Activated naive CD4-positive, alpha-beta T cell (primary cell): ENCODE measurements at places on chromosomes 6 and 20.
A peak's percentile ranks its signal among the peaks of the same experiment; 100 is the strongest.

- no peak for DNase-seq
Measured at GRCh38 chr6:163017801-163018200, 290.0 kb downstream of the PACRG start.

DNA sequence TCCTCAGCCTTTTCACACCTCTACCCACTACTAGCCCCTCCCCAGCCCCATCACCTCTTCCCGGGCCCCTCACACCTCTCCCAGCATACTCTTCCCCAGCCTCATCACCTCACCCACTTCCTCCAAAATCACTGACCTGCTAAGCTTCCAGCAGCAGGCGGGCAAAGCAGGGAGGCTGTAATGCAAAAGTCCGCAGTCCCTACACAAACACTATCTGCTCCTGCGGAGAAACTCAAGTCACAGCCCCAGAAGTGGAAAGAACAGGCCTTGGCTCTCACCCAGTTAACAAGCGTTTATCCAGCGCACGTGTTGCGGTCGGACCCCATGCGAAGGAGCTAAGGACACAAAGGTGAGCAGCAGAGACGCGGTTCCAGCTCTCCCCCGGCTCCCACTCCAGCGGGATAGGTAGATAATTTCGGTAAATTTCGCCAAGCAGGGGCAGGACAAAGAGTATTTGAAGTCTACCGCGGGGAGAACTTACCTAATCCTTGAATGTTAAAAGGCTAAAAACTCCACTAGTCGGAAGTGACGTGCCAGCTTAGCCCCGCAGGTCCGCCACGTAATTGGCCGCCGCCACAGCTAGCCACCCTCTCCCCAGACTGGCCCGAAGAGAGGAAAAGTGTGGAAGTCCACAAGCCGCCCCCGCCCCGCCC, 728 bp upstream of the TRIM39 start:
- DNase-seq = peak; percentile 56

DNA sequence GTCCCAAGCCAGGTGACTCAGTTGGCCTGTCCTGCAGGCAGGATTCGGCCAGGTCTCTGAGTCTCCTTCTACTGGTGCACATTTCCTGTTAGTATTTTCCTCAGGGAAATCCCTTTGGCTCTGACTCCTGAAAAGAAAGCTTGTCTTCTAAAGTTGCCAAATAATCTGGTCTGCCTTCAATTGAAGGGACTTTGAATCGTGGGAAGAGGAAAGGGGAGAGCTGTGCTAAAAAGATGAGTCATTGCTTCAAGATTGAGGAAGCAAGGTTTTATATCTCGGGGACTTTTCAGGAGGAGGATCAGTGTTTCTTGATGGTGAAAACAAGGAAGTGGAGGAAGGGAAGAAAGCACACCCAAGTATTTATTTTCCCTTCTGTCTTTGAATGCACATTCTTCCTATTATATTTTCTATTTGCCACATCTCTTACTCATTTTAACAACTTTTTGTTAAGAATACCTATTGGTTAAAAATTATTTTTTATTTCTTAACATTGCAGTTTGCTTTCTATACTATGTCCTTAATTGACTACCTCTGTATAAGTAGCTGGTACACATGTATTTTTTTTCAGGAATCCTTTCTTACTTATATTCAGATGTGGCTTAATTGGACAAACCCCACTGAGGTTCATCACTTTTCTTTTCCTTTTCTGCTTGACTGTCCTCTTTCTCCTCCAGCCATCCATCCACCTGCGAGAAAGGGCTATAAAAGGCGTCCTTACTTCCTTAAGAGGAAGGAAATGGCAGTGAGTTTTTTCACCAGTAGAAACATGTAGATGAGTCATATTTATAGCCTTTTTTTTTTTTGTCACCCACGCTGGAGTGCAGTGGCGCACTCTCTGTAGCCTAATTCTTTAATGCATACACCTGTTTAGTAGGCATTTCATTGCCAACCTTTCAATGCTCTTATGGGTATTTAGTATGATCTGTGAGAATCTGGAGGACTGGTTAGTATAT, 15.0 kb upstream of the IFNGR1 start:
- no peak for DNase-seq

- no peak for DNase-seq
Measured at GRCh38 chr6:31272836-31273626, 1.1 kb upstream of the HLA-C start.

DNA sequence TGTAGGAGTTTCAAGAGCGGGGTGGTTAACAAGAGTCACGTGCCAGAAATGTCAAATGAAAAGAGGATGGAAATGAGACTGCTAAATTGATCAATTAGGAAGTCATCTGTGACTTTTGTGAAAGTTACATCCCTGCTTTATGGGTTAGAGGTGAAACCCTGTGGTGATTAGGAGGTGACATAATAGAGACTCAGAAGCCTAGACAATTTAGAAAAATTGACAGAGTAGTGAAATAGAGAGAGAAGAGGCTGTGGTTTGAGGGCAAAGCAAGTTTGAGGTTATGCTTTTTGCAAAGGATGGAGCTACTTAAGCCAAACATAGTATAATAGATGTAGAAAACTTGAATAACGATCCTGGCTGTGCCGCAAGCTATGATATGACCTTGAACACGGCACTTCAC, 71.8 kb downstream of the IMPG1 start:
- no peak for DNase-seq

DNA sequence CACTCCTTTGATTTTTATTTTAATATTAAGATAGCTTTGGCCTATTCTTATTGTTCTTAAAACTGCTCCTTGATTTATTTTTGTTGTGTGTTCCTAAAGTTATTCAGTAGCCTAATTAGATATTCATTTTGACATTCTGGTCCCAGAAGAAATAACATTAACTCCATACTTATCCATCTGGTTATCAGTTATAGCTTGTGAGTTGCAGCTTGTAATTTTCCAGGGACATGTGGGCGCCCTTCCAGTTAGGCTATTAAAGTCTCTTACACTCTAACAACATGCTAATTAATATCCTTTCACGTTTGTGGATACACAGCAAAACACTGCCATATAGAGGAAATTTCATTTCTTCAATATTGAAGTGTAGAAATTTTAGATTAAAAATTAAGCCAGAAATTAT, 987.5 kb downstream of the HACE1 start:
- DNase-seq = no peak

GRCh38 chr6:145531032-145531431, 204.3 kb downstream of the EPM2A start:
- no peak for DNase-seq

DNA sequence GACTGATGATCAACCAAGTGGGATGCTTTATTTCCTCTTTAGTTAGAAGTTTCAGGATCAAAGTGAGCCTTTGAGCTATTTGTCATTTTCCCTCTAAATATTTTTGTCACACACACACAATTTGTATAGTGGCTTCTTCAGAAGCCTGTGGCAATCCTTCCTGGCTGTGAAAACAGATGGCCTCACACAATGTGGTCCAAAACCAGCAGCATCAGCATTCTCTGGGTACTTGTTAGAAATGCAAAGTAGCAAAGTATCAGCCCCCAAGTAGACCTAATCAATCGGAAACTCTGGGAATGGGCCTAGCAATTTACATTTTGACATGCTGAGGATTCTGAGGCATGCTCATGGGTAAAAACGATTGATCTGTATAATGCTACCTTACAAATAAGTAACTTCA, 115.9 kb downstream of the PAX1 start:
- DNase-seq = no peak

GRCh38 chr20:59192533-59192896, 28.9 kb downstream of the ZNF831 start:
- no peak for DNase-seq

DNA sequence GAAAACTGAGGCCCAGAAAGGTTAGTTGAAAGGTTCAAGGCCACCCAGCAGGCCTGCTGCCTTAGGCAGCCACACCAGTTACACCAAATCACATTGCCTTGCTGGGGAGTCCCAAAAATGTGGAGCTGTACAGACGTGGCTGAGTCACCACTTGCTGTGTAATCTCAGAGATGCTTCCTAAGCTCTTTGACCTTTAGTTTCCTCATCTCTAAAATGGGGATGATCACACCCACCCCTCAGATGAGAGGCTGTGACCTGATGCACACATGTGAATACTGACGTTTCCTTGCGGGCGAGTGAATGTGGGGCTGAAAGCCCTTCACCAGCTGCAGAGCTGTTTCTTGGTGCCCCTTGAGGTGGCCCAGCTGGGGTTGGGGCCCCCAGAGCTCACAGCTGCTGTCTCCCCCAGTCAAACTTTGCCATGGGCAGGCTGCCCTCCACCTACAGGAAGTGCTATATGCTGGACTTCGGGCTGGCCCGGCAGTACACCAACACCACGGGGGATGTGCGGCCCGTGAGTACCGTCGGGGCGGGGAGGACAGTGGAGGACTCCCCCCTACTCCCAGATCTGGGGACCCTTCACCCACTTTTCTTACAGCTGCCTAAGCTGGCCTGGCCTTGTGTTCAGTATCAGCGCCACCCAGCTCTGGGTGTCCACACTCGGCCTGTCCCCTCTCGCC, 11.0 kb downstream of the TTBK1 start:
- no peak for DNase-seq

DNA sequence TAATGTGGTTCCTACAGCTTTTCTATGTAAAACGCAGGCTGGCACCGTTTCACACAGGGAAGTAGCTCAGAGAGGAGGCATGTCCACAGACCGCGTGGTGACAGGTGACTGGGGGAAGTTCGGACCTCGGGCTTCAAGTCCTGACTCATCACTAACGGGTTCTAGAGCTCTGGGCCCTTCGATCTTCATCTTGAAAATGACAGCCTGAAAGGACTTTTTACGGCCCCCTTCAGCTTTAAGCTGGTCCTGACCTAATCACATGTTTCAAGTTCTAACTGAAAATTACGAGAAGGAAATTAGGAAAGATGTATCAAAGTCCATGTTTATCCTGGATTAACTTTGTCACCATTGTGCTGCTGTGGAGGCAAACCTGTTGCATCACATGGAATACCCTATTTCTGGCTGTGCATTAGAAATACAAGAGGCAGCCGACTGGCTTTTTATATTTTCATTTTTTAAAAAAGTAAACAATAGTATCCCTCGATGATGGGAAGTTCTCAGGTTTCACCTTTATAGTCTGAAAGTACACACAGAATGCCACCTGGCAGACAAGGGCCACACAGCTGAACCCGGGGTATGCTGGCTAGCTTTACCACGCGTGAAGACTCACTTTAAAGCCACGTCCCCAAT, 2.0 kb downstream of the MAN1A1 start:
- DNase-seq = peak; percentile 3

- DNase-seq = no peak
Measured at GRCh38 chr20:40753472-40753871, 64.4 kb upstream of the MAFB start.

DNA sequence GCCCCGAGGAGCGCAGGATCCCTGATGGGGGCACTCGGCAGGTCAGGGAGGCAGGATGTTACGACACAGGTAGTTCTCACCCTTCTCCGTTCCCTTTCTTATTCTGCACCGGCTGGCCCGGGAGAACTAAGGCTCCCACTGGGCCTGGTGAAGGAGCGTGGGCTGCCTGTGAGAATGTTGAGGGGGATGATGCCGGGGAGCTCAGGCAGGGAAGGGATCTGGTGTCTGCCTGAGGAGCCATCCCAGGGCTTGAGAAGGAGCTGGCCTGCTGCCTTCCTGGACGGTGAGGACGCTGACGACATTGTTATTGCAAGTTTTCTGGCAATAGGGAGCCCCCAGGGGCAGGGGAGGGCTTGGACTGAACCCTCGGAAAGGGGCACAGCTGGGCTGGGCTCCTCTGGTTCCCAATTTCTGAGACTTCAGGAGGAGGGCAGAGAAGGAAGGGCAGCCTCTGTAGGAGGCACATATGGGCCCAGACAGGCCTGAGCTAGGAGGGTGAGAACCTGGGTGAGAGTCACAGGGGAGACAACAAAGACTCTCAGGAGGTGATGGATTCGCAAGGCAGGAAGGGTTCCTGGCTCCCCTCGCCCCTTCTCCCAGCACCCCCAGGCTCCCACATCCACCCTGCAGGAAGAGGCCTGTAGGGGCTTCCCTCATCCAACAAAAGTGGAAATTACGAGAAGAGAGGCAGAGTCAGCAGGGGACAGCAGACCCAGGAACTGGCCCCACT, 32.8 kb downstream of the CYP21A2 start:
- no peak for DNase-seq

DNA sequence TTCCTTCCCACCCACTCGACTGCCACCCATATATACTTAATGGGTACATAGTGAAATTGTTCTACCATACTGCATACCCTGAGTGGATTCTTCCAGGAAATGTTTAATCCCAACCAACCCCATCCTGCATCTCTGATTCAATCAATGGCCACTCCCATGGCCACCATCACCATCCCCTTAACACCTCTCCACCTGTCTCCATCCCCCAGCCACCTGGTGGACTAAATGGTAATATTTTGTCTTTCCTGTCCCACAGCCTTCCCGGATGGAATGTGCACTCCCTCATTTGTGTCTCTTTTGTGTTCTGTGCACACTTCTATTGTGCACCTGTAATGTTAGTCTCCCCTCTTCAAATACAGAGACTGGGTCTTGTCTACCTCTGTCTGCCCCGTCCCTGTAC, 259.9 kb downstream of the ALDH8A1 start:
- DNase-seq = no peak

DNA sequence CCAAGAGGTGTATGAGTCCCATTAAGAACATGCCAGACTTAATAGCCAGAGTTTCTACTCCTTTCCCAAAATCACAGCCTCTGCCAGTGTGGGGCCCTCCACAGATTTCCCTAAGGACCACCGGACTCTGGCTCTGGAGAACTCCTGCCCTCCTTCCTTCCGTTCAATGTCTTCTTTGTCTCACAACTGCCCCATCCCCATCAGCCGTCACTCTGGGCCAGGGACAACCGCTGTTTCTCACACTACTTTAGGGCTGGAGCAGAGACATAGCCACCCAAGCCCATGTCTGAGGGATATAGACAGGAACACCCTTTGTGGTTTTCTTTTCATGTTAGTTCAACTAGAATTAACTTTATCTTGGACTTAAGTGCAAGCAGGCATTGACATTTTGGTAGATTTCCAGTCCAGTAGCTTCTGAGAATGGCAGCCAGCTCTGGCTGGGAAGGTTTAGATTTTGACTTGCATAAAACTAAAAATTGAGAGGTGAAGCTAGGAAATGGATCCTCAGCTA, 6.7 kb upstream of the ACSS1 start:
- no peak for DNase-seq

- DNase-seq = no peak
Measured at GRCh38 chr20:57061051-57061900, 205.2 kb downstream of the BMP7 start.

- DNase-seq = no peak
Measured at GRCh38 chr6:1609041-1609647, 571 bp upstream of the FOXC1 start.

- DNase-seq = peak; percentile 22
Measured at GRCh38 chr20:50987493-50988210, 29.0 kb downstream of the MOCS3 start.
